CD4-positive, CD25-positive, alpha-beta regulatory T cell (primary cell): ENCODE measurements at places on chromosomes 11 and 22. TPM values are rescaled to one million over a fixed set of nuclear protein-coding genes. Genes with fewer than 3 reads are reported as not detected.

DNA sequence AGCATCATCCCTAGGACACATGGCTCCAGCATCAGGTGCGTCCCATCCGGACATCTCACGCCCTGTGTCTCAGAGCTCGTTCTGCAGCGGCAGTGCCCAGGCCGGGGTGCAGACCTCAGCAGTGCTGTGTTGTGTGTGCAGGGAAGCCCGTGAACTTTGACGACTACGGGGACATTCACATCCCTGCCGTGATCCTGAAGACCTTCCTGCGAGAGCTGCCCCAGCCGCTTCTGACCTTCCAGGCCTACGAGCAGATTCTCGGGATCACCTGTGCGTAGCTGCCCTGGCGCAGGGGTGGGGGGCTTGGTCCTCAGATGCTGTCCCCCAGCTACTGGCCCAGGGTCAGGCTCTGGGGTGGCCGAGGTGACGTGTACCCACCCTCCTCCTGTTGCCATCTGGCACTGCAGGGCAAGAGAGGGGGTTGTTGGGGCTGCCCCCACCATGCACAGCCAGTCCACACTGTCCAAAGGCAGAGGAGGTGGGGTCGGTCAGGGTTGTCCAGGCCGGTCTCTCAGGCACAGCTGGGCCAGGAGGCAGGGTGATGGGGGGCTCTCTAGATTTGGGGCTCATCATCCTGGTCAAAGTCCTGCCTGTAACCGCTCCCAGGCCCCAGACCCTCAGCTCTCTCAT is 96.5 kb downstream of the ARHGAP8 start:
- no peak for DNase-seq

DNA sequence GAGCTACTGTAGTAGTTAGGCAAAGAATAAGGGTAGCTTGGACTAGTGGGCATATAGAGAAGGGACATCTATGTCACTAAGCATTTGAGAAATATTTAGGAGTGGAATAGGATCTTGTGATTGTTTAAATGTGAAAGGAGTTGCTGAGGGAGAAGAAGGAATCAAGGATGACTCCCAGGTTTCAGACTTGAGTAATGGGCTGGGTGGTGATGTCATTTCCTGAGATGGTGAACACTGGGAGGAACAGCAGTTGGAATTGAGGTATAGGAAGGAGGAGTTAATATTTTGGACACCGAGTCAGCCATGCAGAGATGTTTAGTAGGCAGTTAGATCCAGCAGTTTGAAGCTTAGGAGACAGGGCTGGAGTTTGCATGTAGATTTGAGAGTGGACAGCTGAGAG is 40.1 kb downstream of the REXO2 start:
- no peak for DNase-seq

DNA sequence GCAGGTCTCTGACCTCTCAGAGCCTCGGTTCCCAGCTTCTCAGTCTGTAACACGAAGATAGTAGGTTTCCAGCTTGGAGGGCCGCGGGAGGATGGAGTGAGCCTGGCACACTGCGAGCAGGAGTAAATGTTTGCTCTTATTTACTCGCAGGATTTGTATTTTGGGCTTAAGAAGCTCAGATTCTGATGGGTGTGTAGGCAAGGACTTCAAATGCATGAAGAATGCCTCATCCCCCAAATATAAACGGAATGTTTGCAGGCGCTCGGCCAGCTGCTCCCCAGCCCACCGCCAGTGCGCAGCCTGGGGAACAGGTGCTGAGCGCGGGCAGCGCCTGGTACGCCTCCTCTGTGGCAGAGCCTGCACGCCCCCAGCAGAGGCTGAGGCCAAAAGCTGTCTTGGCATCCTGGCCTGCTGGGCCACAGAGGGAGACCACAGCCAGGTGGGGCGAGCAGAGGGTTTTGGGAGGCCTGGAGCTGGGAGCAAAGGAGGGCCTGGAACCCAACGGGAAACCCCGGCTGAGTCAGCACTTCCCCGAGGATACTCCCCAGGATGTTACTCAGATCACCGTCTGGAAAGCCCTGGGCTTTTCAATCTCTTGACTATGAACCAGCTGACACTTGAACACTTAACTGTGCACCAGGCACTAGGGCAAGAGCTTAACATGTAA is 9.4 kb downstream of the EHD1 start:
- DNase-seq, result no peak

DNA sequence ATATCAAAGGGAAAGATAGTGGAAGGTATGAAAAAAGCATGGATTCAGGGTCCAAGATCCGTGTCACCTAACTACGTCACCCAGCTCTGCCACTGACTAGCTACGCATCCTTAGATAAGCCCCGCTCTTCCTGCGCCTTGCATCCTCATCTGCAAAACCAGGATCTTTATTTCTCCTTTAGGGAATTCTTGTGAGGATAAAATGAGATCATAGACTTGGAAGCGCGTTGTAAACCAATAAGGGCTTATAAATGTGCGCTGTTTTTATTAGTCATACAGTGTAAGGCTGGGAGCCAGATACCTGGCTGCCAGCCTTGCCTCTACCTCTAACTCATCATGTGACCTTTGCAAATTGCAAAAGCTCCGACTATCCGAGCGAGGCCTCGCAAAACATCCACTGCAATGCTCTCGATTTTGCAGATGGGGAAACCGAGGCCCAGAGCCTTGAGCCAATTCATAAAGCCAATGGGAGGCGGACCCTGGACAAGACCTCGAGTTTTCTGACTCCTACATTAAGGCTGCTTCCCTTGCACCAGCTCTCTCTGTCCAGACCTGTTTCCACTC is 753 bp downstream of the PRPF19 start:
- DNase-seq, result no peak

DNA sequence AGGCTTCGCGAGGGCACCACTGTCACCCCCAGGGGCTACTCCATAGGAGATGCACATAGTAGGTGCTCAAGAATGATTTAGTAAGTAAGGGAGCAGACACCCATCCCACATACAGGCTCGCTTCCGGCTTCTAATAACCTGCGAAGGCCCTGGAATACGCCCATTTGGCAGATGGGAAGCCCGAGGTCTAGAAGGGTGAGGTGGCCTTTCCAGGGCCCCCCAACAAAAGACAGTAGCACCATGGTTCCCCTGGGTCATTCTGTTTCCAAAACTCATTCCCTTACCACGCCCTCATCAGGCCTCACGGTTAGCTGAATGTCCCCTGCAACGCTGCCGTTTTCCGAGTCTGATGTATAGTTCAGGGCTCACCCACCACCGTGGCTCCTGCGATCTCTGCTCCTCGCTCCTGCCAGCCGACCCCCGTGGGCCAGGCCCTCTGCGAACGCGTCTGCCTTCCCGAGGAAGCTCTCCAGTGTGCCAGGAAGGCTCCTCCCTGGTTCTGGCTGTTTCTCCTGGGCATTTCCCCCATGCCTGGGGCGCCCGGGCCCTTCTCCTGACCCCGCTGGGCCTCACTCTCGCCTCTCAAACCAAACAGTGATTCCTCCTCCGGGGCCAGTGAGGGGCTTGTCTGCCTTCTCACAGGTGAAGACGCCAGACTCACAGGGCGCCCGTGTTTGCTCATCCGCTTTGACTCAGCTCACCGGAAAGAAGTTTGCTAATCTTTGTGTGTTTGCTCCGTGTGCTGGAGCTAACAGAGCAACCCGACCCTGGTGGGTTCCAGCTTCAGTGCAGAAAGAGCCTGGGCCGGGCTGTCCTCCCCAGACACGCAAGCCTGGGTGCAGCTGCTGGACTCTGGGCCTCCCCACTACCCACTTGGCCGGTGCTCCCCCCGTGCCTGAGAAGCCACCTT is 86.6 kb downstream of the RTL6 start:
- DNase-seq, result no peak

- no peak for DNase-seq
Observed at GRCh38 chr11:79503028-79503427, 62.2 kb upstream of the TENM4 start.

GRCh38 chr11:113372309-113372708 is 15.3 kb upstream of the ANKK1 start:
- no peak for DNase-seq

GRCh38 chr11:88831303-88831890 is 234.4 kb downstream of the GRM5 start:
- DNase-seq, result no peak

DNA sequence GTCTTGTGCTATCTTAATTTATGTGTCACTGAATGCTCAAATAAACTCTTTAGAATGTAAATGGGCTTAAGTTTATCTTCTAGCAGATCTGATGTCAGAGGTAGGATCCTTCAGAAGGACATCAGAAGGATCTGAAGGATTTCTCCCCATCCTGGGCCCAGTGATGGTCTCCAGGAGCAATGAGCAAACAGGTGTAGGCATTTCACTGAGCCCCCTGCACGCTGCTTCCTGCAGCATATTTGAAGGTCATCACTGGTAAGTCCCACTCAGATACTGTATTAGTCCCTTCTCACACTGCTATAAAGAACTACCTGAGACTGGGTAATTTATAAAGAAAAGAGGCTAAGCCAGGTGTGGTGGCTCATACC is 4.5 kb downstream of the GSTP1 start:
- no peak for DNase-seq

DNA sequence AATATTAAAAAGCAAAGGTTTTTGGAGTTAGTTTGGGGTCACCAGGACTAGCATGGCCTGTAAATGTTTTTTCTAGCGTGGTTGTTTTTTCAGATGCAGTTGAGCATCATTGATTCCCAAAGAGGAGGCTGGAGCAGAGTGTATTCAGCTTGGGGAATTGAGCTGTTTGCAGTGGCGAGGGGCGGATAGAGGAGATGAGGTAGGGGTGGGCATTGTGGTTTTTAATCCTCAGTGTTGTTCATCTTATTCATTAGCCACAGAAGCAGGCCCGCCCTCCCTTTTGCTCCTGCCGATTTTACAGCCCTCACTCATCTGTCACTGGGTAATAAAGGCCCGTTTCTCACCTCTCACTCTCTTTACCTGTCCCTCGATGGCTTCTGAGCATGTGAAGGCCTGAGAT is 51.4 kb downstream of the NF2 start:
- no peak for DNase-seq

GRCh38 chr22:23898006-23898974 is 4.1 kb downstream of the MIF start:
- no peak for DNase-seq

DNA sequence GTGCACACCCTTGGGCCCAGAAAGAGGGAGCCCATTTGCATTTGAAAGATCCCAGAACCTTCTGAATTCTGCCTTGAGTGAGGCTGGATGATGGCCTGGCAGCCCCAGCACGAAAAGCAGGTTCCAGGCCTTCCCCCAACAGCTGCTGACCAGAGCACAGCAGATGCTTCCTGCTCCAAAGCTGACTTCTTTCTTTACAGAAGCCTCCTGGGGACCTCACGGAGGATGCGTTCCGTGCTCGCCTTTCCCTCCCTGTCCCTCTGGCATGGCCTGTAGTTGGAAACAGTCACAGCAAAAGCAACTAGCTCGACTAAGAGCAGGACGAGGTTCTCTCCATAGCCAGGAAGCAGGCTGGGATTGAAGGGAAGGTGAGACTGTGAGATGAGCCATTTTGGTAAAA is 107.7 kb upstream of the B3GAT1 start:
- DNase-seq, result no peak

GRCh38 chr11:16511116-16512114 is 155.1 kb upstream of the SOX6 start:
- DNase-seq, result no peak

DNA sequence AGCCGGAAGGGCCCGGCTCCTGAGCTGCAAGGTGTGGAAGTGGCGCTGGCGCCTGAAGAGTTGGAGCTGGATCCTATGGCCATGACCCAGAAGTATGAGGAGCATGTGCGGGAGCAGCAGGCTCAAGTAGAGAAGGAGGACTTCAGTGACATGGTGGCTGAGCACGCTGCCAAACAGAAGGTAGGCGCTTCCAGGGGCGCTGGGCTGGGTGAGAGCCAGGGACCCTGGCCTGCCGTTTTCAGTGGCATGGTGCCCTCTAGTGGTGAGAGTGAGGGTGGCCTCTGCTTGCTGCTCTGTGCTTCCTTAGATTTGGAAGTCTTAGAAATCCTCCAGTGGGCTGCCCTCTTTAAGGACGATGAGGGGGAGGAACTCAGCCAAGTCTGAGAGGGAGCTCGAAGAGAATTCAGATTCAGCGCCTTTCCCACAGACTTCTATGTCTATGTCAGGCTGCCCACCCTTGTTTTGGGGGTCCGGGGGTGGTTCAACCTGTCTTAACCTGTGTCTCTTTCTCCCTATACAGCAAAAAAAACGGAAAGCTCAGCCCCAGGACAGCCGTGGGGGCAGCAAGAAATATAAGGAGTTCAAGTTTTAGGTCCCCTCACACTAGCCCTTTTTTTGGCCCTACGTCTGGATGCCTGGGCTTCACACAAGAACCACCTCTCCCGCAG is 1.8 kb upstream of the PACS1 start:
- peak; percentile 64 for DNase-seq

GRCh38 chr22:30878516-30879414 is 89.8 kb downstream of the MORC2 start:
- DNase-seq, result no peak

DNA sequence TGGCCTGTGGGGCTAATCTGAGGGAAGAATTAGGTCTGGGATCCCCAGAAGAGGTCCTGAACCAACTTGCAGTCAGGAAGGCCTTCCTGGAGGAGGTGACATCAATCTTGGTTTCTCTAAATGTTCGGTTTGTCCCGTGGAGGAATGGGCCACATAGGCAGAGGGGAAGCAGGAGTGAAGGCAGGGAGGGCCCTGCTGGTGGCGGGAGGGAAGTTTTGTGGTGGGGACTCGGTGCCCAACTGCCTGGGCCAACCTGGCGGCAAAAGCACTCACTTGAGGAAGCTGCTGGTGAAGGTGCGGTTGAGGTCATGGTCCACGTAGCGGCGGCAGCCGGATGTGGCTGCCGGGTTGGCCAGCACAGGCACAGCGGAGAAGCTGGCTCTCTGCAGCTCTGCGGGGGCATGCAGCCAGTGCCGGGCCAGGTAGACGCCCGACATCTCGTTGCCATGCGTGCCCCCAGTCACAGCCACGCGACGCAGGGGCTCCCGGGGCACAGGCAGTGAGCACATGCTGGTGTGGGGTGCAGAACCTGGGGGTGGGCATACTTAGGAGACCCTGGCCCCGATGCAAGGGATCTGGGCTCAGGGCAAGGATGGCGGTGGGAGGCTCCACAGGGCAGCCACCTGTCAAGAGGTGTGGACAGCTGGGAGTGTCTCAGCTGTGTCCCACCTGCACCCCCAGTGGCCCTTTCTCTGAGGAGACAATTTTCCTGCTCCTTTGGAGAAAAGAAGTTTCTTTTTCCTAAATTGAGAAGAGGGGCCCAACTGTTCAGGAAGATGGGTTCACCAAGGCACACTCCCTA is 3.8 kb downstream of the ACY3 start:
- DNase-seq, result no peak

DNA sequence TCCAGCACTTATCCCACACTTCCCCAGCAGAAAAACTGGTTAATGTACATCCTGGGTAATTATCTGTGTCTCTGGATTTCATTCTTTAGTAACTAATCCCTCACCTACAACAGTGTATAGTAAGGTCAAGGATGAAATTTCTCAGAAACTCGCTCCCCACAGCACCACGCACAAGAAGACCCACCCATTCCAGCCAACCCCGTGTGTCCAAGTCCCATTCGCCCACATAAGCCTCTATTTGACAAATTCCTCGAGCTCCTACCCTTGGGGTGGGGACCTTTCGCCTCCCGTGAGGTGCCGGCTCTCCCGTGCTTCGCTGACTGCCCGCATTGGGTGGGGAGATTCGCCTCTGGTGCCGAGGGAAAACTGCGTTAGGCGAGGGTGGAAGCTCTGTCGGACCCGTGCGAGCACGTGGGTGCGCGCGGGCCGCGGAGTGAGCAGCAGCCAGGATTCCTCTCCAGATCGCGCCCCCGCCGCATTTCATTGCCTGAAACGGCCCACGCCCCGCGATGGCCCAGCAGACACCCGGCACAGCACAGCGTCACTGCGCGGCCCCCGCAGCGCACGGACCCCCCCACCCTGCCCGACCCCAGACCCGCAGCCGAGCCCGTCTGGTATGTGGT is 866 bp downstream of the EXPH5 start:
- DNase-seq, result peak; percentile 34

CAVIN3 gene
- 0.79 TPM for total RNA-seq

MS4A4A gene
- total RNA-seq, result not detected

OR10A2 gene
- total RNA-seq, result not detected

IMMP1L gene
- total RNA-seq, result 9.8 TPM

MDK gene
- 6.1 TPM for total RNA-seq
